Ammon's horn (tissue), 1 donor: ENCODE measurements at places on chromosomes 16 and 17.

DNA sequence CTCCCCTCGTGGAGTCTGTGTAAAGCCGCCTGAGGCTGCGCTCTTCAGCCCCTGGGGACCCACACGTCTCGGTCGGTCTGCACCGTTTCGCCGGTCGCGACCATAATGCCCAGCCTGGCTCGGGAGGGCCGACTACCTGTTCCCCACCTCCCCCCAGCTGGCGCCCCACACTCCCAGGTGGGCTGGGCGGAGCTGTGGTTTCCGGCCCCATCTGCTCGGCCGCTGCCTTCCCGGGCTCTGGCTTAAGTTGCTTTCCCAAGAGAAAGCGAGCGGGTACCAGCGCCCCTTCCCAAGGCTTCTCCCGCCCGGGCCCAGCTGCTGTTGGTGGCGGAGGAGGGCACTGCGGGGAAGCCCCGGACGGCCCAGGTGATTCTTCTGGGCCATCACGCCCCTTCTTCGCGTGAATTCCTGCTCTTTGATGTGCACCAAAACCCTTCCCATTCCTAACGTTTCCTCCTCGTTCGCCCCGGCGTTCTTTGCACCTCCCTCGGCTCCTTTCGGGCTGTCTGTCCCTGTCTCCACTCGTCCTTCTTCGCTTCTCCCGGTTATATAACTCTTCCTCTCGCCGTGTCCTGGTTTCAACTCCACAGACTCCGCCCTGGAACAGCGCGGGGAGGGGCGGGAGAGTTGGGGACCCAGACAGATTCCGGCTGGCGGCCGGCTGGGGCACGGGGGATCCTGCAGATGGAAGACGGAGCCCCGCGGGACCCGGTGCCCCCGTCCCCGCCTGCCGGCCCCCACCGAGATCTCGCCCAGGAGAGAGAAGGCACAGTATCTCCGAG is 2.0 kb downstream of the KDM6B start:
- peak; percentile 76 for DNase-seq

DNA sequence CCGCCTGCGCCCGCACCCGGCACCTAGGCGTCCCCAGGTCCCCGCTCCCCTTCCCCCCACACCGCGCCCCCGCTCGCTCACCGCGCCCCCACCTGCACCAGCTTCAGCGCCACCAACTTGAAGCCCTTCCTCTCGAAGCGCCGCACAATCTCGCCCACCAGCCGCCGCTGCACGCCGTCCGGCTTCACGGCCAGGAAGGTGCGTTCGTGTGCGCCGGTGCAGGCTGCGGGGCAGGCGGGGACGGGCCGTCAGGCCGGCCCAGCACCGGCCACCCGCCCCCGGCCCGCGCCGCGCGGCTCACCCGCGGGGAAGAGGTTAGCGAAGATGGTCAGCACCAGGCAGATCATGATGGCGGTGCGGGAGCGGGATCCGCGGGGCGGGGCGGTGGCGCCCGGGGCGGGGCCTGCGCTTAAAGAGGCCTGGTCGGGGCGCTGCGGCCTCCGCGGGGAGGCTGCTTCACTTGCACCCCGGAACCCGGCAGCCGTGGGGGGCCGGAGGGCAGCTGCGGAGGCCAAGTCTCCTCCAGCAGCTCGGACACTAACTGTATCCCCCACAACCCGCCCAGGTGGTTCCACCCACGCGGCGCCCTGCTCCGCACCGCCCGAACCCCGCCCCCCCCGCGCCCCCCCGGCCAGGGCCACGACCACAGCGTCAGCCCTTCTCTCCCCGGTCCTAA is at the start of gene NME3:
NME3 (minus strand) TSS at position 356 of the 676 bp plus-strand sequence; CDS start at position 347, 9 bp downstream.
- peak; percentile 76 for DNase-seq

DNA sequence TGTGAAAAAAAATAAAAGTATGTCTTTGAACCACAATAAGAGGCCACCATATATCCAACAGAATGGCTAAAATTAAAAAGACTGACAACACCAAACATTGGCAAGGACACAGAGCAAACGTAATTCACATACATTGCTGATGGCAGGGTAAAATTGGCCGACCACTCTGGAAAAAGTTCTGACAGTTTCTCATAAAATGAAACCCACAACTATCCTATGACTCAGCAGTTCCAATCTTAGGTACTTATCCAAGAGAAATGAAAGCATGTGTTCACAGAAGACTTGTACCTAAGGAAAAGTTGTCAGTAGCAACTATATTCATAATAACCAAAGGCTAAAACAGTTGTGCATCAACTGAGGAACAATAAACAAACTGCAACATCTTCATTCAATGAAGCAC is 357.3 kb upstream of the XYLT1 start:
- DNase-seq, result no peak

- no peak for DNase-seq
These were observed 6.0 kb downstream of the TMEM106A start for GRCh38 chr17:43217614-43218087.
